ENCODE measurements at places on chromosomes 6 and 20.

GRCh38 chr20:3993109-3993508, 22.2 kb downstream of the RNF24 start:
- DNase-seq = no peak

DNA sequence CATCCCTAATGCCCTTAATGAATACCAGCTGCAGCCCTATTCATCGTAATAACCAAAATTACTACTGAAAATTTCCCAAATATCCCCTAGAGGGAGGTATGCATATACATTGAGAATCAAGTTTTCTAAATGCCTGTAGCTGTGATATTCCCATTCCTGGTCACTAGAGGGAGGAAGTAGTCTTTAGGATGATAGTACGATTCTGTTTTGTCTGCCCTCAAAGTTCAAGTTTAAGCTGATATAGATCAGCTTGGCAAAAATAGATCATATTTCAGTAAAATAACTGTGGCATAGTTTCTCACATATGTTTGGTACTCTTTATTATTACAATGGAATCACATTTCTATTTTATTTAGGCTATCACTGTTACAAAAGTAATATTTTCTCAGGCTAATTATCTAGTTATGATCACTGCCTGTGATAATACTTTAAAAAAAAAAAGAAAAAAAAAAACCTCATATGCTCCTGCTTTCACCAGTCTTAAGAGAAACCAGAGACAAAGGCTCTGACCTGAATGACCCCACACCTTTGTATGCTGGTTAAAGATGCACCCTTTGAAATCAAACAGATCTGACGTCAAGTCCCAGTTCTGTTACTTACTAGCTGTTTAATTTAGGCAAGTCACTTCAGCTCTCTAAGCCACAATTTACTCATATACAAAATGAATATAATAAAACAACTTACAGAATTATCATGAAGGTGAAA, 11.0 kb downstream of the TSPYL1 start:
- peak; percentile 49 for DNase-seq

DNA sequence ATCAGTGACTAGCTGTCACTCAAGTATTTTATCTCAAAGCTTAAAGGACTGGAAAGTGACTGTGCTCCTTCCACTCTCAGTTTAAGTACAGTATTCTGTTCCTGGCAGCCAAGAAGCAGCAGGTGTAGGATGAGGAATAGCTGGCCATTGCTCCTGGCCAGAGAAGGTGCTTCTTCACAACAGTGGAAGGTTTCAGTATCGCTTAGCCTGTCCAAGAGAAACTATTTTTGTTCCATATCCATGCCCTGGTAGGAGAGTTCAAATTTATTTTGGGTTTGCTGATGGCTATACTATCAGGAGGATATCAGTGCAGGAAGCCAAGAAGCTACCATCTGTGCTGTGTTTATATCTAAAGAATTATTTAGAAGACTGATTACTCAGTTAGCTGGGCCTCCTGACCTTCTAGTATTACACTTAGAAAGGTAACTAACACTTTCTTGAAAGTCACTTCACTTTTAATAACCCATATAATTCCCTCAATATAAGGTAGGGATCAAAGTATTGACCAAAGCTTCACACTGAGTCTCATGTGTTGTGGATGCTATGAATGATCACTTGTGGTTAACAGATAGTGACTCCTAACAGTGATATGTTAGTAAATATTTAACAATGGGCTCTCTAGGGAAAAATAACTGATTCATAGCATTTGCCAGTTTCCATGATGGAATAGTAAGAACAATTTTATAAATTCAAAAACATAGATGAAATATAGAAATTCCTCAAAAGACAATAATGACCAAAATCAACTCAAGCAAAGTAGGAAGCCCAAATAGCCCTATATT, 99.9 kb downstream of the AIG1 start:
- no peak for DNase-seq

GRCh38 chr6:39770446-39770845, 21.7 kb upstream of the DAAM2 start:
- DNase-seq = no peak

- no peak for DNase-seq
Observed at GRCh38 chr6:87583822-87584221, 6.0 kb downstream of the RARS2 start.

DNA sequence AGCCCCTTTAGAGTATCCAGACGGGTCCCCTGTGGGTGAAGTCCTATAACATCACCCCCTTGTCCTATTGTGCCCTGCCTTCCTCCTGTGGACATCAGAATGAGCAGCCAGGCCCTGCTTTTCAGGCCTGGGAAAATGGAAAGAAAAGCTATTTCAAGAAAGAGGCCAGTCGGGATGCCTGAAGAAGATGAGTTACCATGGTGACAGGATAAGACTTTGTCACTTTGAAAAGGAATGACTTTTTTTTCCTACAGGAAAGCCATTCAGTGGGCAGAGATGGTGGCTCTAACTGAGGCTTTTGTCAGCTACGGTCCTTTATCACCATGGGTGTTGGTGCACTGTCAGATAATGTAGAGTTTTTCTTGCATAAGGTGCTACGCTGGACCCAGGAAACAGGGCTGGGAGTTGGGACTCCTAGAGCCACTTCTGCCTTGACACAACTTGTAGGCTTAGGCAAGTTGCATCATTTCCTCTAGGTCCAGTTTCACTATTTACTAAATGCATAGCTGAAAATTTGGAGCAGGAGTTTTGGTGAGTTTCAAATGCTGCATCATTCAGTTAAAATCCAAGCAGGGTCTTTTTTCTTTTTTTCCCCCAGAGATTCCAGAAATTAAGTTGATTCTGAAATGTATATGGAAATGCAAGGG, 293.6 kb upstream of the PRND start:
- no peak for DNase-seq

DNA sequence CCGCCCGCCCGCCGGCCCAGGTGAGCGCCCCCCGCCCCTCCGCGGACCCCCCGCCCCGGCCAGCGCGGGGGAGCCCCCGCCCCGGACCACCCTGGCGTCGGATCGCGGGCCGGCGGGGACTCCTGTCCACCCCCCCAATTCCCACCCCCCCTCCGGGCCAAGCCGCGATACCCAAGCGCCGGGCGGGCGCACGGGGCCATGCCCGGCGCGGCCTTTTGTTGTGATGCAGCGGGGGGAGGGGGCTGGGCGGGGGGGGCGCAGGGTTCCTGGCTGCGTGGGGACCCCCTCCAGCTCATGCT, 245 bp downstream of the SRC start:
- no peak for DNase-seq

GRCh38 chr6:141443668-141444289, 688.9 kb upstream of the GJE1 start:
- no peak for DNase-seq

DNA sequence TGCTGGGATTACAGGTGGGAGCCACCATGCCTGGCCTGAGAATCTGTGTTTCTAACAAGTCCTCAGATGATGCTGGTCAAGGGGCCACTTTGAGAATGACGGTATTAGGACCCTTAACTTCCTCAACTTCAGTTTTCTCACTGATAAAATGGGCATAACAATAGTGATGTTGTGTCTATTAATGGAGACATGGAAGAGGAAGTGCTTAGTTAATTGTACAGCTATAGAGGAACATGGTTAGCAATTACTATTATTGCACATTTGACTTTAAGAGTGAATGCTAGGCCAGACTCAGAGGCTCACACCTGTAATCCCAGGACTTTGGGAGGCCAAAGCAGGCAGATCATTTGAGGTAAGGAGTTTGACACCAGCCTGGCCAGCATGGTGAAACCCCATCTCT, 12.7 kb downstream of the DPPA5 start:
- no peak for DNase-seq

DNA sequence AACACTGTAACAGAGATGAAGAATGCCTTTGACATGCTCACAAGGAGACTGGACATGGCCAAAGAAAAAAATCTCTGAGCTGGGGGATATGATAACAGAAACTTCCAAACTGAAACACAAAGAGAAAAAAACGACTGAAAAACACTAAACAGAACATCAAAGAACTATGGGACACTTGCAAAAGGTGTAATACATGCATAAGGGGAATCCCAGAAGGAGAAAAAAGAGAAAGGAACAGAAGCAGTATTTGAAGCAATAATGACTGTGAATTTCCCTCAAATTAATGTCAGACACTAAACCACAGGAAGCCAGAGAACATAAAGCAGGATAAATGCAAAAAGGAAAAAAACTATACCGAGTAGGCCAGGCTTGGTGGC, 117.4 kb upstream of the ARID1B start:
- DNase-seq = peak; percentile 43

DNA sequence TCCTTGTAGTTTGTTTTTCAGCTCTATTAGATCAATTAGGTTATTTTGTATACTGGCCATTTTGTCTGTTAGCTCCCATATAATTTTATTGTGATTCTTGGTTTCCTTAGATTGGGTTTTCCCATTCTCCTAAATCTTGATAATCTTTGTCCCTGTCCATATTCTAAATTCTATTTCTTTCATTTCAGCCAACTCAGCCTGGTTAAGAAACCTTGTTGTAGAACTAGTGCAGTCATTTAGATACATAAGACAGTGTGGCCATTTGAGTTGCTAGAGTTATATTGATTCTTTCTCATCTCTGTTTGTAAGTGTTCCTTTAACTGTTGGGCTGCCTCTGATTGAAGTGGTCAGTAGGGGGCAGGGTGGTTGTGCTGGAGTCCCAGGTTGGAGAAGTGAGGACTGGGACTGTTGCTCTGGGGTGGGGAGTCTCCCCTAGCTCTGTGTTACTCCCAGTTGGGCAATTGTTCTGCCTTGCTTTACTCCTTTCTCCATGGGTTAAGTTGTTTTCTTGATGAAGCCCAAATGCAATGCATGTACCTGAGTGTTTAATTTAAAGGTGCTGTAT, 98.8 kb upstream of the NRN1 start:
- no peak for DNase-seq

- DNase-seq = no peak
Observed at GRCh38 chr6:35451354-35452182, 570 bp upstream of the FANCE start.

GRCh38 chr6:134123666-134124208, 71.3 kb upstream of the SLC2A12 start:
- DNase-seq = peak; percentile 41

DNA sequence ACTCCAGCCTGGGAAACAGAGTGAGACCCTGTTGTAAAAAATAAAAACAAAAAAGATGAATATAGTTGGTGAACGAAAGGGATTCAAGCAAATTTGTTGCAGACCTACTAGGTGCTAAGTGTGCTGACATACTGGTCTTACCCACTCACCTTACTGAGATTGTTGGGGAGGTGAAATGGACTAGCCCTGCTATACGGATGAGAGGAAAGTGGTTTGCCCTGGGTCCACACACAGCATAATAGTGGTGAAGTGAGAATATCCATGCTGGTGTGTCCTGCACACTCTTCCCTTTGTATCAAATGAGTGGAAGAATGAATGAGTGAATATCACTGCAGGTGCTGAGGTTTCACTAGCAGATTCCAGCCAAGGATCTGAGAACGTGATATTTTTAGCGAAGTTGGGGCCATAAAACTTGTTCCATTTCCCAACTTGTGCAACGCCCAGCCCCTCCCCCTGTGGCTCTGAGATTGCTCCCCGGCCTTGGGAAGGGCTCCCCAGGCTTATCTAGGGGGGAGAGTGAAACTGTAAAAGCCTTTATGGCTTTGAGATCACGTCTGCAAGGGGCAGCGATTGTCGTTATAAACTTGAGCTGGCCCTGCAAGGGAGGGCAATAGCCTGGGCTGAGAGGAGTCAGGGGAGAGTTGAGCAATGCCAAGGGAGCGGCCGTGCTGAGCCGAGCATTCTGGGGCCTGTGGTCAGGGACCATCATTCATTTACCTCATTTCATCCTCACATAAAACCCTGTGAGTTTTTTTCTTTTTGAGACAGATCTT, 33.2 kb upstream of the TTPAL start:
- no peak for DNase-seq

DNA sequence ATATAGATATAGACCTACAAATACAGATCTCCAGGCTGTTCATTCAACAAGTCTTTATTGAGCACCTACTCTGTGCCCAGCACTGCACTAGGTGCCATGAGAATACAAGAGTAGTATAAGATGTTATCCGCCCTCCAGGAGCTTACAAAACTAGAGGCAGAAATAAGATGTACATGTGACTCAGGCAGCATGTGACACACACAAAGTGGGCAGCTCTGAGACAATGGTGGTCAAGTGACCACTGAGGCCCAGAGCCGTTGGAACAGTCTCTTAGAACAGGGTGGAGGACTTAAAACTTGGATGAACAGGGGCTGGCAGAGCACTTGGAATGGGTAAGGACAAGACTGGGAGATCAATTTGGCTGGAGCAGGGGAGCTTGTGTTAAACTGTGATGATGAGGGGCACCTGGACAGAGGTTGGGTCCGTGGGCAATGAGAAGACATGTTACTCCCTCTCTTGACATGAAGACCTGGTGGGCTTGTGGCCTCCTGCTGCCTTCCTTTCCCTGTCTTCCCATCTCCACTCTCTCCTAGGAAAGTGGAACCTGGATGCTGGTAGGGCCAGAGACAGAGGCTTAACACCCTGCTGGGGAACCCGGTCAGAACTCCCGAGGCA, 21.2 kb downstream of the TRIM15 start:
- DNase-seq = no peak

DNA sequence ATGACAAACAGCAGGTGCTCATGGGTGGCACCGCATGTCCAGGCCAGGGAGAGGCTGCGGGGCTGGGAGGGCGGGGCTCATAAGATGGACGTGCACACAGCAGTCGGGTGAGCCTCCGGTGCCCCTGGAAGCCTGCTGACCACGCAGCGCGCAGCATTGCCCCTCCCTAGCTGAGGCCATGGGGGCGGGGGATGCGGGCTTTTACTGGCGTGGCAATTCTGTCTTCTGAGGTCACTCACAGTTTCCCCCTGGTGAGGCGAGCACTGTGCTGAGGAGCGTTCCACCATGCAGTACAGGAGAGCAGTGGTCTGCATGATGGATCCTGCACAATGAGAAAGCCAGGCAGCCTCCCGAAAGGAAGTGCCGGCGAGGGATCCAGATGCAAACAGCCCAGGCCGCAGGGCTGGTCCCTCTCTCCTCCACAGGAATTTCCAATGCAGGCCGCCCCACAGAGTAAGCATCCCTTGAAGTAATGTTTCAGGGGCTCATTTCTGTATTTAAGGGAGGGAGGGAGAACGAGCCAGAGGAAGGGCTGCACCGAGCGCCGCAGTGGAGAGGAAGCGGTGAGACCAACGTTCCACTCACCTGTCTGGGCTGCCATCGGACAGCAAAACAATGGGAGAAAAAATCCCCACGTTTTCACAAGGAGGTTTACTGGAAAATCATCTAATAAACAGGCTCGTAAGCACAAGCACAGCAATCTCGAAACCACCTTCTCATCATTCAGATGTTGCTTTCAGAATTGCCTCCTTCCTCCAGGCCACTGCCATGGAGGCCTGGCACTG, 56.0 kb downstream of the IRF4 start:
- no peak for DNase-seq

- DNase-seq = no peak
Observed at GRCh38 chr20:61290721-61291120, 38.7 kb downstream of the CDH4 start.

GRCh38 chr6:52134011-52134410, 46.6 kb upstream of the PKHD1 start:
- no peak for DNase-seq

GRCh38 chr6:51459958-51460357, 627.5 kb downstream of the PKHD1 start:
- DNase-seq = peak; percentile 43

- no peak for DNase-seq
Observed at GRCh38 chr6:3753228-3753835, 1.8 kb upstream of the PXDC1 start.

GRCh38 chr6:10419749-10420545, 5.1 kb upstream of the TFAP2A start:
- DNase-seq = no peak

Data from GM13977 (cell line).